ENCODE measurements at places on chromosomes 2 and 18. TPM values are rescaled to one million over a fixed set of nuclear protein-coding genes. Genes with fewer than 3 reads are reported as not detected.

GRCh38 chr18:8627107-8627472, 17.9 kb downstream of the RAB12 start:
- peaks cover 2% of the 10 kb centered on the region for H3K27me3 ChIP-seq
- DNase-seq = no peak
- H3K27ac ChIP-seq = no peak overlapping the region
- H3K4me3 ChIP-seq = no peak overlapping the region

DNA sequence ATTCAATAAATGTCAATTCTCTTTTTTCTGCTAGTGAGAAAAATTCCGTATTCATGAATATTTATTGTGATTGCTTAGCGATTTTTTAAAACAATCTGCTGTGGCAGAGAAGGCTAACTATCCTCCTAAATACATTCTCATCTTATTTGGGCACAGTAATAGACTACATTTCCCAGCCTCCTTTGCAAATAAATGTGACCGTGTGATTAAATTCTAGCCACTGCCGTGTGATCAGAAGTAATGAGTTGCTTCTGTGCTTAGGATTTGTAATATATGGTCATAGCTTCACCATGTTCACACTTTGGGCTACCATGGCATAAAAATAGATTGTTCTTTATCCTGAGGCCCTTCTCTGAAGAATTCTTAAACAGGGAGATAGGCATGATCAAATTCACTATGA, 179.6 kb downstream of the FAM124B start:
- H3K4me1 ChIP-seq = peaks cover 8% of the 10 kb centered on the region
- no peaks in the 10 kb centered on the region for H3K36me3 ChIP-seq
- no peak overlapping the region for H3K27ac ChIP-seq
- DNase-seq = no peak

The SERPINB4 gene
- total RNA-seq = 0.41 TPM

The ZNF532 gene
- total RNA-seq = 178 TPM

The CBLN2 gene
- not detected for total RNA-seq

DNA sequence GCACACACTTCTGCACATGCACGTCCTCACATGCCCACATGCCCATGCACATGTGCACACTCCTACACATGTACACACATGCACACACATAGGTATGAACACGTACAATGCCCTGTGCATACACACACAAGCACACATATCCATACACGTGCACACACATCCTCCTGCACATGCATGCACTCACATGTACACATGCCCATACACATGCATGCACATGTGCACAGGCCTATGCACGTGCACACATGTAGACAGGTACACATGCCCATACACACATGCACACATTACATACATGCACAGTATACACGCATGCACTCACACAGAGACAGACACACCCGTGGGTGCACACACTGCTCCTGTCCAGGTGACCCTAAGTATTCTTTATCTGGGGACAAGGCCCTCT, 34.3 kb downstream of the GPC1 start:
- H3K4me3 ChIP-seq = no peak overlapping the region
- DNase-seq = no peak
- no peaks in the 10 kb centered on the region for H3K36me3 ChIP-seq
- H3K27ac ChIP-seq = no peak overlapping the region
- H3K27me3 ChIP-seq = peaks cover 6% of the 10 kb centered on the region

DNA sequence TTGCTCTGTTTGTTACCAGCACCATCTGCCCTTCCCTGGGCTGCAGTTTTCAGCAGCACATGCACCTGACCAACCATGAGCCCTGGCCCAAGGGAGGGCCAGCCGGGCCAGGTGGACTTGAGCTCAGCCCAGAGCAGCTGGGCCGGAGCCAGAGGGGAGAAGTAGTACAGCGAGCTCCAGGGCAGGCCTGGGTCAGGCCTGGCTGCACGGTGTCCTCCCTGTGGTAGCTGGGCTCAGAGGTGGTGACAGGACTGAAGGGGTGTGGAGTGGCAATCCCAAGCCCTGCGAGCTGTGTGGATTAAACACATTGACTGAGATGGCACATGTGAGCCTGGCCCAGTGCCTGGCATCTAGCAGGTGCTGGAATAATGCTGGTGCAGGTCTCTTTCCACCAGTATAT, 222.2 kb downstream of the GLI2 start:
- DNase-seq = no peak
- peaks cover 2% of the 10 kb centered on the region for H3K36me3 ChIP-seq
- no peak overlapping the region for H3K27ac ChIP-seq
- peaks cover 7% of the 10 kb centered on the region for H3K4me1 ChIP-seq
- peaks cover 14% of the 10 kb centered on the region for H3K27me3 ChIP-seq

The SPP2 gene
- not detected for total RNA-seq

DNA sequence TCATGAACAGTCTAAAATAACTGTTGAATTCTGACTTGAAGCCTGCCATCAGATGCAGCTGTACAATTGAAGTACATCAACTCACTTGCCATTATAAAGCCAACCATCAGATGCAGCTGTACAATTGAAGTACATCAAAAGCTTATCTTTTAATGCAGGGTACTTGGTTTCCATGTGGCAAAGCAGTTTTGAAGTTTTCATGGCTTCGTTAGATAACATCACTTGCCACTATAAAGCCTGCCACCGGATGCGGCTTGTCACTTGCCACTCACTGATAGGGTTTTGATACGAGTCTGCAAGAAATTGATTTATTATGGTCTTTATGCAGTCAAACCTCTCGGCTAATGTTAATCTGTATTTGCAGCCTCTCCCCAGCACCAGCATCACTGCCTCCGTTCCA, 1605.8 kb downstream of the SUCLG1 start:
- no peaks in the 10 kb centered on the region for H3K27me3 ChIP-seq
- H3K27ac ChIP-seq = no peak overlapping the region
- no peaks in the 10 kb centered on the region for H3K36me3 ChIP-seq
- no peak overlapping the region for H3K4me3 ChIP-seq
- no peaks in the 10 kb centered on the region for H3K4me1 ChIP-seq
- no peak for DNase-seq

DNA sequence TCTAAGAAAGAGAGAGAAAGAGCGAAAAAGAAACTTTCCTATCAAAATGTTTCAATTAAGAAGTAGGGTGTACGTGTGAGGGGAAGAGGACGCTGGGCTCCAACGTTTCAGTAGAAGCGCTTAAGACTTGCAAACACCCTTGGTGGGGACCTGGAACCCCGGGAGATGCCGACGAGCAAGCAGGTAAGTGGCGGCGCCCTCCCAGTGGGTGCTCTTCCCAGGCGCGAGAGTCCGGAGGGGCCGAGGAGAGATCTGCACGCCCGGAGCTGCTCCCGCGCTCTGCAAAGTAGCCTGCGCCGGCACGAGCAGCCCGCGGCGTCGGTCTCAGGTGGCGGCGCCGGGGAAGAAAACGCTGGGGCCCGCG, 678 bp upstream of the OTX1 start:
- DNase-seq = no peak
- peaks cover 59% of the 10 kb centered on the region for H3K27me3 ChIP-seq
- no peak overlapping the region for H3K27ac ChIP-seq
- peaks cover 13% of the 10 kb centered on the region for H3K36me3 ChIP-seq

DNA sequence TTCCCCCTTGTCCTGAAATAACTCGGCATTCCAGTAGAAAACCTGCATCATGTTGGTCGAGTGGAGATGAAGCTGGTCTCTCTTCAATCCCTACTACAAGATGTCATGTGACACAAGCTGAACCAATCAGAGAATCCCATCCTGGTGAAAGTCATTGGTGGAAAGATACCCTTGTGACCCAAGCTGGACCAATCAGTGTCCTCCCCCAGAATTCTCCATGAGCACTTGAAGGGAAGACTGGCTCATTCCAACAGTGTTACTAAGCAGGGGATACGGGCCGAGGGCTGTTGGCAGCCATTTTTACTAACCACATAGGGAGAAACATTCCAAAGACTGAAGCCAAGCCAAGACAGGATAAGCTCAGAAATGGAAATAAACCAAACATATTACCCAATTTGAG, 298.3 kb downstream of the ICOS start:
- H3K36me3 ChIP-seq = no peaks in the 10 kb centered on the region
- no peak overlapping the region for H3K27ac ChIP-seq
- H3K4me1 ChIP-seq = no peaks in the 10 kb centered on the region
- no peak overlapping the region for H3K4me3 ChIP-seq
- peaks cover 1% of the 10 kb centered on the region for H3K27me3 ChIP-seq
- DNase-seq = no peak

DNA sequence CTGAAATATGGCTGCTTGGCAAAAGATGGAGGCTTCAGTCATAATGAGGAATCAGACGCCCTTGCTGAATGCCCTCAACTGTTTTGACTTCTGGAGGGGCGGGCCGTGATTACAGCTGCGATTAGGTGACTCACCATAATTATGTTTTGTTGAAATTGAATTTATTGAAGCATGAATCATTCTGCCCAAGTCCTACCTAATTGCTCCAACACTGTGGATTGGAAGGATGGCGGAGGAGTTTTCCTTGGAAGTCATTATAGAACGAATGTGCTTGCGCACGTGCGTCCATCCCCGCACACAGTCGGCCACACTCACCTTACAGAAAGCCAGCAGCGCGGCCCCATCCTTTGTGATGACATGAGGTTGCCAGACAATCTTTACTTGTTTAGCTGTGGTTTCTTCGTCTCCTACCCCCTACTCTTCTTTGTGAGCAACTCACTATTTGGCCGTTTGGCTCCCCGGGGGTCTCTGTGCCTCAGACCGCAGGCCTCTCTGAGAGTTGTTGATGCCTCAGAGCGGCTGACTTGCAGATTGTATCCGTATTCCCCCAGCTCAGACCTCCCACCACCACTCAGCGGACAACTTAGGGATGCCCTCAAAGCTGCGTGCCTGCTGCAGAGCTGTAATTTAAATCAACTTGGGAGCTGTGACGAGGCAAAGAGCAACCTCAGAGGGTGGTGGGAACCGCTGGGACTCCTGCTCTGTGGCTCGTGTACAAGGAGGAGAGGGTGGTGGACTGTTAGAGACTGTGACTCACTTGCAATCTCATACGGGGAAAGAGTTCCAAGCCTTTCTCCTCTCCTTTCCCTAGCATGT, 513.4 kb downstream of the TNS1 start:
- no peaks in the 10 kb centered on the region for H3K36me3 ChIP-seq
- no peak overlapping the region for H3K27ac ChIP-seq
- DNase-seq = no peak
- H3K27me3 ChIP-seq = no peaks in the 10 kb centered on the region
- H3K4me1 ChIP-seq = no peaks in the 10 kb centered on the region

GRCh38 chr2:26325851-26326250, 20.1 kb upstream of the SELENOI start:
- peaks cover 6% of the 10 kb centered on the region for H3K4me1 ChIP-seq
- H3K36me3 ChIP-seq = no peaks in the 10 kb centered on the region
- H3K4me3 ChIP-seq = no peak overlapping the region
- H3K27ac ChIP-seq = no peak overlapping the region
- no peak for DNase-seq

DNA sequence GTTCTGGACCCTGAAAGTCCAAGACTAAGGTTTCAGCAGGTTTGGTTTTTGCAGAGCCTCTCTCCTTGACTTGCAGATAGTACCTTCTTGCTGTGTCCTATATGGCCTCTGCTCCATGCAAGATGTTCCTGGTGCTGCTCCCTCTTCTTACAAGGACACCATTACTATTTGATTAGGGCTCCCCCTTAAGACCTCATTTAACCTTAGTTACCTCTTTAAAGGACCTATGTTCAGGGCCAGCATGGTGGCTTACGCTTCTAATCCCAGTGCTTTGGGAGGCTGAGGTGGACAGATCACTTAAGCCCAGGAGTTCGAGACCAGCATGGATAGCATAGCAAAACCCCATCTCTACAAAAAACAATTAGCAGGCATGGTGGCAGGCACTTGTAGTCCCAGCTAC, 179.0 kb downstream of the SLC39A10 start:
- no peaks in the 10 kb centered on the region for H3K36me3 ChIP-seq
- H3K4me1 ChIP-seq = no peaks in the 10 kb centered on the region
- H3K27me3 ChIP-seq = no peaks in the 10 kb centered on the region

DNA sequence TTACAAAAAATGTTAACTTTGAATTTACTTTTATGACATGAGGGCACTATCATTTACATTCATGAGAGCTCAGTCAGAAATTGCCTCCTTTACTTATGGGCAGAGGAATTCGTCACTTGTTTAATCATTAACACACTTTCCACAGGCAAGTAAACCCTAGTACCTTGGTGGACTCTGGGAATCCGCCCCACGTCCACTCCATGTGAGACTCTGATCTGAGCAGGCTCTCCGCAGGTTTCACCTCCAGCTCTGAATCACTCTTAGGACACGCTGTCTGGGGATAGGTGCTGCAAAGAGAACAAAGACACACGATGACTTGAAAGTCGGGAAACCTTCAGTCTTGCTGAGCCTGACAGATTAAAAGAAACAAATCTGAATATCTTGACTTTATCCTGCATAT, 73.6 kb downstream of the LPIN2 start:
- H3K27ac ChIP-seq = no peak overlapping the region
- no peaks in the 10 kb centered on the region for H3K4me1 ChIP-seq
- no peak for DNase-seq
- no peak overlapping the region for H3K4me3 ChIP-seq

DNA sequence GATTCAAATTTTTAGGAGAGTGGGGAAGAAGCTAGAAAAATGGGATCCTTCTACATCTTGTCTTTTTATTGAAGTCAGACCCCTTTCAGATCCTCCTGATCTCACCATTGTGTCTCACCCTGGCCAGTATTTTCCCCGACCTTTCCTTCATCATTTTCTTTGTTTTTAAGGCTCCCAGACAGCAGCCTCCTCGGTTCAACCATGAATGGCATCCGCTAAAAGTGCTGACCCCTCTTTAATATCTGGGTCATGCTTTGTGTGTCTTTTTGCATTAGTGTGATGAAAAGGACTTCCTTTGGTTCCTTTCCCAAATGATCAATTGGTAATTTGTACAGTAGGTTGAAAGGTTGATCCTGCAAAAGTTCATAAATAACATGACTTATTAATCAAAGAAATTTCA, 26.7 kb upstream of the THOC1 start:
- no peak for DNase-seq
- no peaks in the 10 kb centered on the region for H3K4me1 ChIP-seq
- H3K4me3 ChIP-seq = no peak overlapping the region
- H3K36me3 ChIP-seq = no peaks in the 10 kb centered on the region

- no peak overlapping the region for H3K27ac ChIP-seq
- no peak overlapping the region for H3K4me3 ChIP-seq
- peaks cover 9% of the 10 kb centered on the region for H3K27me3 ChIP-seq
- H3K4me1 ChIP-seq = peaks cover 27% of the 10 kb centered on the region
Measured at GRCh38 chr2:201974171-201975100, 59.2 kb upstream of the FZD7 start.
